Stimulated activated CD8-positive, alpha-beta memory T cell treated with anti-CD3 and anti-CD28 coated beads, Interleukin-12 subunit alpha, Interleukin-12 subunit beta, amount 100 ng/mL, for 1 hour (primary cell): ENCODE measurements at places on chromosomes 12 and 14.

- DNase-seq = no peak
Measured at GRCh38 chr12:4115570-4115969, 158.0 kb upstream of the CCND2 start.

DNA sequence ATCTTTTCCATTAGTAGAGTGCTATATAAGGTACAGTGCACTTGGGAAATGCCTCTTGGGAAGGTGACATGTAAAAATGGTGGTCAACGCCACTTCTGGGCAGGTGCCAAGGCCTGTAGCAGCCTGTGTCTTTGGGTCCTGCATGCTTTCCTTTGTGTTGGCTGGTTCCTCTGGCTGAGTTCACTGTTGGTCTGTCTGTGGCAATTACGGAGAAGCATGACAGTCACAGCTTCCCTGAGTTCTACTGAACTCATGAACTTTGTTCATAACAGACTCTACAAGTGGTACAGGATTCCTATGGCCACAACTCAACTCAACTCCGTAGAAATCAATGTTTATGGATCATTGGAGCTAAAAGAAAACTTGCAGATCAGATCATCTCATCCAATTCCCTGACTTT lies 98.0 kb downstream of the CACNA1C start:
- no peak for DNase-seq

GRCh38 chr14:98144964-98145363 lies 1127.0 kb downstream of the BCL11B start:
- no peak for DNase-seq

GRCh38 chr14:63276492-63277342 lies 42.0 kb downstream of the GPHB5 start:
- DNase-seq = no peak

GRCh38 chr14:103634156-103634555 lies 5.1 kb downstream of the KLC1 start:
- no peak for DNase-seq

GRCh38 chr12:13241833-13242488 lies 45.4 kb downstream of the EMP1 start:
- DNase-seq = no peak

GRCh38 chr12:49061157-49061650 lies 610 bp upstream of the KMT2D start:
- DNase-seq = no peak
